LHCN-M2 (cell line): ENCODE measurements at places on chromosomes 5 and 9.

GRCh38 chr5:35626553-35626952 is 8.9 kb downstream of the SPEF2 start:
- DNase-seq, result no peak

DNA sequence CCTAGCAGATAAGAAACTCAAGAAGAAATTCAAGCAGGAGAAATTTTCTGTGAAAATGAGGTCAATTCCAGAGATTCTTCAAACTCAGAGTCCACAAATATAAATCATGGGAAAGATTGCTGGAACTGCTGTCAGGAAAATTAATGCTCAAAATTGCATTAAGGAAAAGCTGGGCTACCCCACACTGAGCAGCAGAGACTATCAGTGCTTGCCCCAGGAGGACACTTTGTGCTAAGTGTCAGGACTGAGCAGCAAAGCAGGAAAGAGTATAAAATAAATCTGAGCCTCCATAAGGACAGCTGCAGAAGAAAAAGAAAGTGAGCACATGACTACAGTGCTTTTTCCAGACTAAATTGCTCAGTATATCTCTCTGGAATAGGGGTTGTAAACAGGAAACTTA is 81.6 kb downstream of the RGS7BP start:
- no peak for DNase-seq

- no peak for DNase-seq
Measured at GRCh38 chr5:145846081-145846480, 10.9 kb upstream of the PRELID2 start.

GRCh38 chr5:141412854-141413539 is at the start of gene PCDHGA10:
TSS of gene PCDHGA10 (plus strand) at chr5:141412987. CDS start at chr5:141413176, 189 bp downstream.
- DNase-seq, result peak; percentile 77

- no peak for DNase-seq
Measured at GRCh38 chr5:1641041-1641440, 117.3 kb upstream of the LPCAT1 start.

DNA sequence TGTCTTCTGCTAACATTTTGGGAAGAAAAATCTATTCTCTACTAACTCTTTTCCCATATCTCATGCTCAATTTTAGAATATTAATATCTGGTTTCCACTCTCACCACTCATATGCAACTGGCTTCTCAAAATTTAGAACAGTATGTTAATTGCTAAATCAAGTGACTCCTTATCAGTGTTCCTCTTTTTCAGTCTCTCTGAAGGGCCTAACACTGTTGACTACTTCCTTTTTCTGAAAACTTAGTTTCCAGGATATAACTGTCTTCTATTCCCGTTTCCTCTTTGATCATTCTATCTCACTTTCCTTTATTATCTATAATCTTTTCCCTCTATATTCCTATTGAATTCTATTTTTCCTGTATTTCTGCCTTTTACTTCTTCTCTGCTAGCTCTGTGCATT is 1717.2 kb upstream of the C9orf72 start:
- no peak for DNase-seq

DNA sequence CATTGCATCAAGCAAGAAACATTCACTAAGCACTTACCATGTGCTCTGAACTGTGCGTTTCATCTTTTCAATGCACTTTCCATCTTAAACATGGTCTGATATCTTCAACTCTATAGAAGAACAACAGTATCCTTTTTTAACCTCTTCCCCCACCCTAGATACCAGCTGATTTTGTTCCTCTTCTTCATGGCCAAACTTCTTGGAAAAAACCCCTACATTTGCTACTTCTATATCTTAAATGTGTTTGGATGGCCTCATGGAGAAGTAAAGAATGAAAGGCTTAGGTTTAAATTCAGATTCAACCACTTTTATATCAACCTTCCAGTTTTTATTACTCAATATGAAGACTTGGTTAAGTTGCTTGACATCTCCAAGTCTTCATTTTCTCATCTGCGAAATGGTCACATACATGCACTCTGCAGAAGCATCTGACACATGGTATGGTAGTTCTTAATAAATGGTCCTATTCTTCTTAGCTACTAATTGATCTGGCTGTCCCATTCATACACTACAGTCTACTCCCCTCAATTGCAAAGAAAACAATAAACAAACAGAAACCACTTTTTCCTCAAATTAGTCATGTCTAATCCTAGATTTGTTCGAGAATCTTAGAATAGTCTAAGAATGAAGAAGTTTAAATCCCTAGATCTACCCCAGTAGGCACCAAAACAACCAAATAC is 59.4 kb downstream of the FYB1 start:
- DNase-seq, result no peak

DNA sequence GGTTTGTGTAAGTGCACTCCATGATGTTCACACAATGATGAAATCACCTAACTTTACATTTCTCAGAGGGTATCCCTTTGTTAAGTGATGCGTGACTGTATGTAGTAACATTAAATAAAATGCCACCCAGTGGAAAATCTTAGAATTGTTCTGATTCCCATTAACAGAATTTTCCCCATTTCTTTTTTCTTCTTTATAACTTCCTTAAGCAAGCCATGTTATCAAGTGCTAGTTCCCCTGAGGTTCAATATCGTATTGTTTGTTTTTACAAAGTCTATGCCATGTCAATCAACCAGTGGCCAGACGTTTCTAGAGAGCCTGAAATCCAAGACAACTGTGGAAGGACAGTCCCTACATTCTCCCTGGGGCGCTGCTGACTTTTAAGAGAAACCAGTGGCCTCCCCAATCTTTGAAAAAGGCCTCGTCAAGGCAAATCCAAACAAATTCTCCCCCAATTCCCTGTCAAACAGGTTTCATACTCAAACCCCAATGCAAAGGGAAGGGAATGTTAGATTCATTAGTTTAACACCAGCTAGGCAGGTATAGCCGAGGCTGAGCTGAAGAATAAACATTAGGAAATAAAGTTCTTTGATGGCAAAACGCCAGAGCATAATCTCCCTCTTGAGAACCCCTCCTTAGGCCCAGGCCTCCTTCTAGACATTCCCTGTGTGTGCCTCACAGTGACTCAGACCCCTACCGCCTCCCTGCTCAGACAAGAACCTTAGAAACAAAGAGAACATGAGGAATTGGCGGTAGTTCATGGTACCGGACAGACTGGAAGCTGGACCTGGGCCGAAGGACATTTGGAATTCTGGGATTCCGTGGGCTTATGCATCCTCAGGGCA is 198.7 kb downstream of the GNA14 start:
- DNase-seq, result no peak

- no peak for DNase-seq
Measured at GRCh38 chr5:119385536-119386128, 29.8 kb downstream of the TNFAIP8 start.

- no peak for DNase-seq
Measured at GRCh38 chr9:81827616-81828296, 100.5 kb upstream of the SPATA31D4 start.

GRCh38 chr9:120363697-120364096 is 216.3 kb downstream of the CDK5RAP2 start:
- no peak for DNase-seq

GRCh38 chr9:122265149-122265915 is 650 bp downstream of the MRRF start:
- DNase-seq, result peak; percentile 56

DNA sequence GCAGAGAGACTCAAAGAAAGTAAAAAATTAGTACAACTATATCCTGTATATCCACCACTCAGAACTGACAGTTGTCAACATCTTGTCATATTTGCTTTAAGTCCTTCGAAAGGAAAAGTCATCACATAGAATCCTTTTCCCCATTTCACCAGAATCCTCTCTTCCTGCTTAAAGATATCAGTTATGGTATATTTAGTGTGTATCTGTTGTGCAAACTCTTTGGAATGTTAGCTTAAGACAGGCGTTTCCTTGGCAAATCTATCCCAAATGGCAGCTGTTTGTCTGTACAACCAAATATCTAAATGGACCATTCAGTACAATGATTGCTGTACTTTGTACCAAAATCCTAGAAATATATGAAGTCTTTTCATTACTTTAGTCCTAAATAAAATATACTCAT is 98.5 kb downstream of the ITGA1 start:
- DNase-seq, result no peak

- DNase-seq, result peak; percentile 91
Measured at GRCh38 chr5:148416921-148417320, 33.2 kb downstream of the FBXO38 start.

- no peak for DNase-seq
Measured at GRCh38 chr5:57871496-57871895, 388.9 kb upstream of the ACTBL2 start.

- no peak for DNase-seq
Measured at GRCh38 chr5:59109383-59109782, 526.5 kb downstream of the RAB3C start.

GRCh38 chr9:20378851-20379250 is 243.4 kb downstream of the MLLT3 start:
- no peak for DNase-seq

GRCh38 chr9:37406603-37407401 is 15.7 kb upstream of the GRHPR start:
- no peak for DNase-seq

- no peak for DNase-seq
Measured at GRCh38 chr9:32533336-32533735, 7.3 kb upstream of the RIGI start.

DNA sequence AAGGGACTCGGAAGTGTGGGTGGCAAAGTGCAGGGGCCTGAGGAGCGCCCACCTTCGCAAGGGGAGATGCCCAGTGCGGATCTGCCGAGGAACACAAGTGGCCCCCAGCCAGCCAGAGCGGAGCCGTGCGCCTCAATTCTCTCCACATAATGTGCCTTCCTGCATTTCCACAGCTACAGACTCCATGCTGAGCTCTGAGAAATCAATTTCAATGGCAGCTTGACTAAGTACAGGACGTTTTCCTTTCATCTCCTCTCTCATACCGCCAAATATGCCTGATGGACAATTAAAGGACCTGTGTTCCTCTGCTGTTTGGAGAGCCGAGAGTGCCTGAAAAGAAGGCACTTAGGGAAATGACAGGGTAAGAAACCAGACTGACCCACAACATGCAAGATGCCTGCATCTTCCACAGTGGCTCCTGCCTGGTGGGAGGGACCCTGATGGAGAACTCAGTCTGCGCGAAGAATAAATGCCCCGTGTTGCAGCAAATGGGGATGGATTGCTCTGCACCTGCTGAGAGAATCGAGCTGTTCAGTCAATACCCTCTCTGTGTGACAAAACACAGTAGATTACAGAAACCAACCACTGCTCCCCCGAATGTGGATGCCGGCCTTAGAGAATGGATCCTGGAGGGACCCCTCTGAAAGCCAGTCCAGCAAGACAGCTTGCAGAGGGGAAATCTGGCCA is 38.6 kb upstream of the OLFM1 start:
- DNase-seq, result no peak

- DNase-seq, result peak; percentile 17
Measured at GRCh38 chr9:74742792-74743730, 144.7 kb downstream of the TRPM6 start.

- DNase-seq, result no peak
Measured at GRCh38 chr5:69048230-69048629, 45.6 kb upstream of the SLC30A5 start.

GRCh38 chr9:132673355-132673754 is 3.1 kb downstream of the GTF3C4 start:
- peak; percentile 27 for DNase-seq

DNA sequence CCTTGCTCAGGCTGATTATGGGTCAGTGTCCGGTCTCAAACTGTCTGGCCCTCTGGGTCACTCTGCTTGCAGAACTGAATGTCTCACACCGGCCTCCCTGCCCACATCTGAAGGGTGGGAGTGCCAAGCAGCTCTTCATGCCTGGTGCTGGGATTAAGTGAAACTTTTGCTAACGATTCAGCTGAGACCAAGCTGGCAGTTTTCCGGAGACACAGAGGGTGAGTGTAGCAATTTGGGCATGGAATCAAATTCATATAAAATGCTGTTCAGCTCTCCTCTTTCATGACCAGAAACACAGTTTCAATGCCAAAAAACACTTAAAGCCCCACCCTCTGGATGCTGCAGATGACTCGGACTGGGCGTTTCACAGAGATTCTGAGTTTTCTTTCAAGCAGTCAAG is 207.5 kb downstream of the NXNL2 start:
- peak; percentile 81 for DNase-seq

- no peak for DNase-seq
Measured at GRCh38 chr5:77146896-77147295, 59.8 kb upstream of the ZBED3 start.

DNA sequence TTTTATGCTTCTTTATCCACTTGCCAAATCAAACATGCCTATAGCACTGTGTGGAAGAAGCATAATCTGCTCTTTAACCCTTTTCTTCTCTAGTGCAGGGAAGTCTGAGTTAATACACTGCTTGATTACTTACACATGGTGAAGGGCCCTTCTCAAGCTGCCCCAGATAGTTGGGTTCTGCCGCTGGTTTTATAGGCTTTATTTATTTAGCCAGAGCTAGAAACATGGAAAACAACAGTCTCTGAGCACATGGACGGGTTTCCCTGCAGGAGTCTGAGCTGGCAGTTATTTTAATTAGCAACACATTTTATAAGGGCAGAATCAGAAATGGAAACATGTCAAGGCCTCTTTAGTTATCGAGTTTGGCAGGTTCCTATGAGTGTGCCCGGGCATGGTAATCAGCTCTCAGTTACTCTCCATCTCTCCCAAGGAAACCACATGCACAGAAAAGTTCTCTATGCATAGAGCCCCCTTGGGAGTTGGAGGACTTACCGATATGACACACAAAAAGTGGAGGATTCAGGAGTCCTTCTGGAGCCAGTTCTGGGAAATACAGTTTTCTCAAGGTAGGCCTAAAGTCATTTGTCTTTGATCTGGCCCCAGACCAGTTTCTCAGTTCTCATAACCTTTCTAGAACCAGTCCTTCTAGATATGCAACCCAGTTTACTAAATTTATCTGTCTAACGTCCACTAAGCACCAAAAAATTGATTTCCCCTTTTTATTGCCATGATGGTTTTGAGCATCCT is 564.8 kb downstream of the ACTL7B start:
- DNase-seq, result no peak

DNA sequence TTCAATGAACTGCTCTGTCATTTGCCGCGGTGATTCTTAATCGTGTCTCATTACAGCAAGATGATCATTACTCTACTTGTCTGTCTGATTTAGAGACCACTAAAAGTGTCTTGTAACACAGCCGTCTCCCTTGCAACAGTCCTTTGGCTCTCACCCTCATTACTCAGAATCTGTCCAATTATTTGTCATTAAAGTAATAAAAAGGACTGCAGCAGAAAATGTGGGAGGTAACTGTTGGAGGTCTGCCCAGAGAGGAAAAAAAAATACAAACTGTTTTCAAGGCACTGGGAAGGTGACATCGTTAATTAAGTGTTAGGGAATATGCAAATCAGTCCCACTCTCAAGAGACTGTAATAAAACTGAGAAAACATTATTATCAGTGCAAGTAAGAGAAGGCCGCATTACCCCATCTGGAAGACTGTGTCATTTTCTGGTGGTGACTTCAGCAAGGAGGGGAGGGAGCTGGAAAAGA is 281.0 kb downstream of the RASEF start:
- no peak for DNase-seq

GRCh38 chr9:93126151-93126781 is 7.8 kb downstream of the NINJ1 start:
- no peak for DNase-seq

DNA sequence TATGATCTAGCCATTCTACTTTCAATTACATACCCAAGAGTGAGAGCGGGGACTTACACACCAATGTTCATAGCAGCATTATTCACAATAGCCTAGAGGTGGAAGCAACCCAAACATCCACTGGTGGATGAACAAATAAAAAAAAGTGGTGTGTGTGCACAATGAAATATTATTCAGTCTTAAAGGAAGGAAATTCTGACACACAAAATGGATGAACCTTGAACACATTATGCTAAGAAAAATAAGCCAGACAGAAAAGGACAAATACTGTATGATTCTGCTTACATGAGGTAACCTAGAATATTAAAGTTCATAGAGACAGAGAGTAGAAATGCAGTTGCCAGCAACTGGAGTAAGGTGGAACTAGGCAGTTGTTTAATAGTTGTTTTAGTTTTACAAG is 22.1 kb downstream of the ETF1 start:
- DNase-seq, result no peak
